ENCODE measurements at places on chromosomes 3 and 15. TPM values are rescaled to one million over a fixed set of nuclear protein-coding genes. Genes with fewer than 3 reads are reported as not detected.

The SGO1 gene
- total RNA-seq: 16.2 TPM

The PTPRG gene
- 27.9 TPM for total RNA-seq

The NR2F2 gene
- 41.1 TPM for total RNA-seq

The LARP6 gene
- total RNA-seq: 174 TPM

The ITIH1 gene
- total RNA-seq: not detected

The SMCO1 gene
- total RNA-seq: not detected

The GP5 gene
- total RNA-seq: under 0.01 TPM

The GABRR3 gene
- not detected for total RNA-seq

The CDV3 gene
- total RNA-seq: 192 TPM

The SCG3 gene
- total RNA-seq: not detected

The CNTN4 gene
- total RNA-seq: 1.00 TPM

The KLHL40 gene
- total RNA-seq: not detected

The CFAP100 gene
- not detected for total RNA-seq

All from uterine smooth muscle cell (primary cell).